ENCODE measurements at places on chromosomes 5 and 9.

DNA sequence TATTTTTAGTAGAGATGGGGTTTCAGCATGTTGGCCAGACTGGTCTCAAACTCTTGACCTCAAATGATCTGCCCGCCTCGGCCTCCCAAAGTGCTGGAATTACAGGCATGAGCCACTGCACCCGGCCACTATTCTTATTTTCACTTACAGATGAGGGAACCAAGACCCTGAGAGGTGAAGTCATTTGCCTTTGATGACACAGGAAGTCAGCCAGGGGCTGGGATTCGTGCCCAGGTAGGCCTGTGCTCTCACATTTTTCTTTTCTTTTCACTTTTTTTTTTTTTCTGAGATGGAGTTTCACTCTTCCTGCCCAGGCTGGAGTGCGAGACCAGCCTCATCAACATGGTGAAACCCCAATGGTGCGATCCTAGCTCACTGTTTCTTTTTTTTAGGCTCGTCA, 22.2 kb downstream of the ENG start:
- no peak overlapping the region for H3K27ac ChIP-seq
- H3K27me3 ChIP-seq: no peaks in the 10 kb centered on the region
- H3K36me3 ChIP-seq: no peaks in the 10 kb centered on the region
- H3K4me1 ChIP-seq: no peaks in the 10 kb centered on the region
- H3K4me3 ChIP-seq: no peak overlapping the region
- no peak for DNase-seq

GRCh38 chr5:95925939-95926338, 35.7 kb downstream of the ELL2 start:
- no peaks in the 10 kb centered on the region for H3K4me1 ChIP-seq
- H3K27ac ChIP-seq: no peak overlapping the region
- no peaks in the 10 kb centered on the region for H3K36me3 ChIP-seq
- H3K27me3 ChIP-seq: no peaks in the 10 kb centered on the region

DNA sequence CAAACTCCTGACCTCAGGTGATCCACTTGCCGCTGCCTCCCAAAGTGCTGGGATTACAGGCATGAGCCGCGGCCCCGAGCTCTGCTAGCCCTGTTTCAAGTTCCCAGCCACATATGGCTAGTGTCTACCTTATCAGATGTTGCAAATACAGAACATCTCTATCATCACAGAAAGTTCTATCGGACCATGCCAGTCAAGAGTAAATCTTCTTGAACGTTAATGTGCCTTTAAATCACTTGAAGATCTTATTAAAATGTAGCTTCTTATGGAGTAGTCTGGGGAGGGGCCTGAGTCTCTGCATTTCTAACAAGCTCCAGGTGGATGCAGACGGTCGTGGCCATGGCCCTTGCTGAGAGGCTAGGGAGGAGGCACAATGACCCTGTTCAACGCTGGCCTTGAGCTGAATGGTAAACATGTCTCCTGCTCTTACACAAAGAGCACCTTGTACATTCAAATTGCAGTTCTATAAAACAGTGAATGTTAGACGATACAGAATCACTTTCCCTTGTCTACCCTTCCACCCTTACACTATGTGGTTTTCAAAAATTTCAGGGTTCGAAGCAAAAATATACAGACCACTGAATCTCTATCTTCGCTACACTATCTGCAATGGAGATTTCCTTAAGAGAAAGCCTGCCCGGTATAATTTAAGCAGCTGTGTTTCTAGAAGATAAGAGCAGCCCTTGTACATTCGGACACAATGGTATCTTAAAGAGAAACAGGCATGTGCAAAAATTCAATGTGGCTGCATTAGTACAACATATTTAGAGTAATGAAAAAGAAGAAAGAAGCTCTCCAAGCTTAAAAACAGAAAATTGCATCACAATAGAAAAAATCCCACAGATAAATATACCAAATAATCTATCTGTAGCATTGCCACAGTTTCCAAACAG, 114.1 kb downstream of the FRMD3 start:
- no peak overlapping the region for H3K4me3 ChIP-seq
- no peaks in the 10 kb centered on the region for H3K4me1 ChIP-seq
- no peak for DNase-seq
- H3K36me3 ChIP-seq: no peaks in the 10 kb centered on the region
- H3K27me3 ChIP-seq: no peaks in the 10 kb centered on the region

GRCh38 chr5:33526755-33527154, 86.0 kb downstream of the TARS1 start:
- H3K27ac ChIP-seq: no peak overlapping the region
- no peaks in the 10 kb centered on the region for H3K27me3 ChIP-seq
- H3K4me3 ChIP-seq: no peak overlapping the region
- H3K4me1 ChIP-seq: no peaks in the 10 kb centered on the region

GRCh38 chr5:59683311-59683710, 210.2 kb downstream of the PDE4D start:
- no peak overlapping the region for H3K4me3 ChIP-seq
- no peak overlapping the region for H3K27ac ChIP-seq
- no peak for DNase-seq
- H3K36me3 ChIP-seq: no peaks in the 10 kb centered on the region
- H3K4me1 ChIP-seq: no peaks in the 10 kb centered on the region
- no peaks in the 10 kb centered on the region for H3K27me3 ChIP-seq

- H3K27me3 ChIP-seq: no peaks in the 10 kb centered on the region
- DNase-seq: no peak
- no peak overlapping the region for H3K4me3 ChIP-seq
- H3K27ac ChIP-seq: no peak overlapping the region
These were observed 161.7 kb downstream of the GNA14 start for GRCh38 chr9:77486463-77486862.

- H3K27ac ChIP-seq: no peak overlapping the region
- no peaks in the 10 kb centered on the region for H3K36me3 ChIP-seq
- no peak for DNase-seq
- H3K4me1 ChIP-seq: no peaks in the 10 kb centered on the region
These were observed 36.2 kb upstream of the ANKRD55 start for GRCh38 chr5:56269216-56269927.

DNA sequence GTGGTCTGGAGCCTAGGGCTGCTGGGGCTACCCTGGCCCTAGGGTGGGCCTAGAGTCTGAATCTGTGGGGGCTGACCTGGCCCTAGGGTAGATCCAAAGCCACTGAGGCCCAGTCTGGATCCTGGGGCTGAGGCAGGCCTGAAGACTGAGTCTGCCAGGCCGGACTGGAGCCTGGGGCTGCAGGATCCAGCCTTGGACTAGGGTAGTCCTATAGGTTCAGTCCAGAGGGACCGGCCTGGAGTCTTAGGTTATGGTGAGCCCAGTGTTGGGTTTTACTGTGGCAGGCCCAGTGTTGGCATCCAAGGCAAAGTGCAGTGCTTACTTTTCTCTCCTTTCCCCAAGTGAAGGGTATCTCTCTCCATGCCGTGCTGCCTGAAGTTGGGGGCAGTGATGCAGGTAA, 227.9 kb upstream of the TAS2R1 start:
- no peak for DNase-seq
- H3K27me3 ChIP-seq: no peaks in the 10 kb centered on the region
- no peak overlapping the region for H3K4me3 ChIP-seq
- no peaks in the 10 kb centered on the region for H3K36me3 ChIP-seq
- H3K4me1 ChIP-seq: no peaks in the 10 kb centered on the region
- no peak overlapping the region for H3K27ac ChIP-seq

Data from colonic mucosa (tissue), 4 donors.